ENCODE measurements at places on chromosomes 4 and X. TPM values are rescaled to one million over a fixed set of nuclear protein-coding genes. Genes with fewer than 3 reads are reported as not detected.

- no peak for DNase-seq
Observed at GRCh38 chr4:158139086-158139485, 33.7 kb downstream of the GASK1B start.

Gene ANK2
- total RNA-seq, result 46.0 TPM

GRCh38 chr4:186710521-186711119 is 13.0 kb downstream of the FAT1 start:
- no peak for DNase-seq

DNA sequence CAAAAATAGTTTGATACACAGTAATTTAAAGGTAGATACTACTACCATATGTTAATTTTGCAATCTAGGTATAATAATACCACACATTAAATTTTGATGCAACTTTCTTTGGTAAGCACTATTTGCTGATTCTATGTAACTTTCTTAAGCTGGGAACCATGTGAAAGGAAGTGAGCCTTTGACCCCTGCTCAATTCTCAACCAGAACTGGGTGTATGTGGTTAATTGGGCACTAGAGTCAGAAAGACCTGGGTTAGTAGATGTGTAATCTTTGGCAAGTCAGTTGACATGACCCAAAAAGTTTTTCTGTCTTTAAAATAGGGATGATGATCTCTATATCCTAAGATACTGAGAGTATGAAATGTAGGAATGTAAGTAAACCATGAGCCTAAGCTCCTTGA is 22.4 kb downstream of the TLR2 start:
- DNase-seq, result no peak

DNA sequence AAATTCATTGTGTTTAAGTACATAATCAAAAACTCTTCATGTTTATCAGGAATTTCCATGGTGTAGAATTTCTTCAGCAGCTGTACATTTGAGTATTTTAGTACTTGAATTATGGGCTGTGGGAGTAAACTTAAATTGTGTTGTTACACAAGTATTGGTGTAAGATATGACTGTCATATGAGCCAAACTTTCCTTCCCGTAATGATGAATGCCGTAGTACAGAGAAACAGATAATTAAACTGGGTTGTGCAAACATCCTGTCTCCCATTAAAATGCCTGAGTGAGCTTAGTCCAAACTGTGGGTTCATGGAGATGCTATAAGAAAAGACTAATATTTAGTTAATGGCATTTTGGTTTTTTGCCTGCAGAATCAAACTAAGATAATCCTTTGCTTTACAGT is 159.2 kb downstream of the SLC4A4 start:
- no peak for DNase-seq

Gene SLAIN2
- 104 TPM for total RNA-seq

Gene TECRL
- total RNA-seq, result not detected

Gene MAGEB2
- total RNA-seq, result not detected

All from kidney epithelial cell (primary cell).